Neural crest cell (in vitro differentiated cells): ENCODE measurements at places on chromosomes 1 and 21. TPM values are rescaled to one million over a fixed set of nuclear protein-coding genes. Genes with fewer than 3 reads are reported as not detected.

GRCh38 chr1:168972887-168973286, 133.6 kb upstream of the ATP1B1 start:
- no peak overlapping the region for H3K4me3 ChIP-seq
- H3K36me3 ChIP-seq, result no peaks in the 10 kb centered on the region
- H3K27ac ChIP-seq, result no peak overlapping the region

- H3K4me1 ChIP-seq, result peaks cover 30% of the 10 kb centered on the region
- no peaks in the 10 kb centered on the region for H3K27me3 ChIP-seq
- DNase-seq, result no peak
- no peak overlapping the region for H3K27ac ChIP-seq
Observed at GRCh38 chr1:204520834-204521709, 4.9 kb downstream of the MDM4 start.

DNA sequence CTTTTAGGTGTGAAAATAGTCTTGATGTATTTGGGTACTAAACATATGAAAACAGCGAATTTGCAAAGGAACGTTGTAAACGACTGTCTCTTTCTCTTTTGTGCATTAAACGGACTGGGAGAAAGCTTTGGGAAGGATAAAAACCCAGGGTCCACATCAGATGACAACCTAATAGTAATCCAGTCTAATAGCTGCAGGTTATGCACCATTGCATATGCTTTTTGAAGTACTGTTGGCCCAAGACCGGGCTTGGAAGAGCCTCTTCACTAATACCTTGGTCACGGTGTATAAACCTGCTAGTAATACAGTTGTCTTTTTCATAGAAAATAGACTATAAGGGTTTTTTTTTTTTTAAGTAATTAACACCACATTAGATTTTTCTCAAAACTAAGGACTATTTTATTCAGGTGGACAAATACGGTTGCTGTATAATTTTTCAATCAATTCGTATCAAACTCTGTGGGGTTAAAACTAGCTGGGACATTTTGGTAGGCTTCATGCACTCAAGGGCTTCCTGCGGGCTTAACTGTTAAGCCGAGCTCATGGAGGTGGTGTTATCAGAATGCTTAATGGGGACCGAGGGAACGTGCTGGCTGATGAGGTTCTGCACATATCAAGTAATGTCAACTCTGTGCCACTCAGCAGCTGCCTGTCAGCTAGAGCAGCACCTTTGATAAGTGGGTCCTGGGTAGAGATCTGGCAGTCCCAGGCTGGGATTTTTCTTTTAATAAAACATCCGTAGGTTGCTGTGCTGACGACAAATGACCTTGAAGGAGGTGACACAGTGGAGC, 2.1 kb downstream of the RYR2 start:
- peak overlapping the region; percentile 70 for H3K4me3 ChIP-seq
- H3K27ac ChIP-seq, result no peak overlapping the region
- H3K27me3 ChIP-seq, result peaks cover 50% of the 10 kb centered on the region
- no peak for DNase-seq
- H3K36me3 ChIP-seq, result no peaks in the 10 kb centered on the region

CFHR1 gene
- 0.56 TPM in 1 of 2 replicates, not detected in the other for total RNA-seq

- H3K36me3 ChIP-seq, result no peaks in the 10 kb centered on the region
- no peaks in the 10 kb centered on the region for H3K27me3 ChIP-seq
- H3K27ac ChIP-seq, result no peak overlapping the region
- no peak for DNase-seq
Observed at GRCh38 chr1:173122958-173123852, 72.5 kb upstream of the TNFSF18 start.

- H3K4me1 ChIP-seq, result no peaks in the 10 kb centered on the region
- DNase-seq, result no peak
- no peak overlapping the region for H3K4me3 ChIP-seq
- no peaks in the 10 kb centered on the region for H3K36me3 ChIP-seq
- H3K27ac ChIP-seq, result no peak overlapping the region
- H3K27me3 ChIP-seq, result peaks cover 5% of the 10 kb centered on the region
Observed at GRCh38 chr1:221809091-221810029, 67.5 kb upstream of the DUSP10 start.

FAM131C gene
- total RNA-seq, result 0.48 and 0.68 TPM in 2 replicates

GRCh38 chr1:84732520-84732919, 42.3 kb upstream of the SSX2IP start:
- DNase-seq, result no peak
- H3K4me1 ChIP-seq, result no peaks in the 10 kb centered on the region
- peaks cover 8% of the 10 kb centered on the region for H3K27me3 ChIP-seq
- H3K4me3 ChIP-seq, result no peak overlapping the region

GRCh38 chr1:102434421-102434820, 437.7 kb upstream of the OLFM3 start:
- no peaks in the 10 kb centered on the region for H3K36me3 ChIP-seq
- H3K27ac ChIP-seq, result no peak overlapping the region
- no peaks in the 10 kb centered on the region for H3K27me3 ChIP-seq
- no peaks in the 10 kb centered on the region for H3K4me1 ChIP-seq
- no peak overlapping the region for H3K4me3 ChIP-seq

HLCS gene
- total RNA-seq, result 18.5 and 21.9 TPM in 2 replicates
